ENCODE measurements at places on chromosomes 4 and X. TPM values are rescaled to one million over a fixed set of nuclear protein-coding genes. Genes with fewer than 3 reads are reported as not detected.

DNA sequence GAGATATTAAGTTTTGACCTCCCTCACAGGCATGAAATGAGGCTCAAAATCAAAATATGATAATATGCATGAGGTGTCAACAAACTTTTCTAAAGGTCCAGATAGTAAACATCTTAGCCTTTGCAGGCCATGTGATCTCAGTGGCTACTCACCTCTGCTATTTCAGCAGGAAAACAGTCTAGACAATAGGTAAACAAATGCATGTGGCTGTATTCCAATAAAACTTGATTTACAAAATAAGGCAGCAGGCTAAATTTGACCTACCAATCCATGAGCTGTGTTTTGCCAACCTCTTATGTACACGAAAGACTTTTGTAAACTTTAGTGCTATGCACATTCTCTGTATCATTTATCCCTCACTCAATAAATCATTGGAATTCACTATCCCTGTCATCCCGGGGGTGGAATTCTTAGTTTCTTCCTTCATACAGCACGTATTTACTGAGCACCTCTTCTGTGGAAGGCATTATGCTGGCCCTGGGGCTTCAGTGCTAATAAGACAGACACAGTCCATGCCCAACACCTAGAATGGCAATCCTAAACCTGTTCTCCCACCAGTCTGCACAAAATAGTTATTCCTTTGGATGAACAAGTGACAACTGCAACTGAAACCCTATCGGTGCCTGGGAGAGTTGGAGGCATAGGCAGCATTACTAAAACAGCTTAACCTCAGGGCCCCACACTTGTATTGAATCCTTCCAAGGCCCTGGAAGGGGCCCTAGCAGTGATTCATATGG lies 19.9 kb downstream of the MAGEB17 start:
- no peak overlapping the region for H3K4me3 ChIP-seq
- H3K27me3 ChIP-seq: no peaks in the 10 kb centered on the region
- H3K27ac ChIP-seq: no peak overlapping the region
- no peaks in the 10 kb centered on the region for H3K36me3 ChIP-seq
- DNase-seq: no peak
- no peaks in the 10 kb centered on the region for H3K4me1 ChIP-seq

- no peaks in the 10 kb centered on the region for H3K4me1 ChIP-seq
- no peak overlapping the region for H3K27ac ChIP-seq
- H3K36me3 ChIP-seq: no peaks in the 10 kb centered on the region
- no peak for DNase-seq
Measured at GRCh38 chr4:20109391-20109790, 142.3 kb upstream of the SLIT2 start.

Gene MAGEC2
- not detected for total RNA-seq

GRCh38 chrX:49147282-49147681 lies 15.3 kb upstream of the MAGIX start:
- no peaks in the 10 kb centered on the region for H3K36me3 ChIP-seq
- no peaks in the 10 kb centered on the region for H3K27me3 ChIP-seq
- peaks cover 10% of the 10 kb centered on the region for H3K4me1 ChIP-seq
- no peak overlapping the region for H3K4me3 ChIP-seq
- DNase-seq: no peak
- no peak overlapping the region for H3K27ac ChIP-seq

- H3K4me3 ChIP-seq: no peak overlapping the region
- H3K27me3 ChIP-seq: no peaks in the 10 kb centered on the region
- no peak overlapping the region for H3K27ac ChIP-seq
Measured at GRCh38 chr4:128844931-128845330, 35.4 kb downstream of the JADE1 start.

Gene BMP2K
- total RNA-seq: 45.6 TPM

Gene NAP1L3
- not detected for total RNA-seq

GRCh38 chr4:37594099-37594498 lies 92.1 kb downstream of the RELL1 start:
- no peak for DNase-seq
- peaks cover 39% of the 10 kb centered on the region for H3K4me1 ChIP-seq
- no peaks in the 10 kb centered on the region for H3K36me3 ChIP-seq
- no peak overlapping the region for H3K4me3 ChIP-seq
- H3K27me3 ChIP-seq: no peaks in the 10 kb centered on the region

DNA sequence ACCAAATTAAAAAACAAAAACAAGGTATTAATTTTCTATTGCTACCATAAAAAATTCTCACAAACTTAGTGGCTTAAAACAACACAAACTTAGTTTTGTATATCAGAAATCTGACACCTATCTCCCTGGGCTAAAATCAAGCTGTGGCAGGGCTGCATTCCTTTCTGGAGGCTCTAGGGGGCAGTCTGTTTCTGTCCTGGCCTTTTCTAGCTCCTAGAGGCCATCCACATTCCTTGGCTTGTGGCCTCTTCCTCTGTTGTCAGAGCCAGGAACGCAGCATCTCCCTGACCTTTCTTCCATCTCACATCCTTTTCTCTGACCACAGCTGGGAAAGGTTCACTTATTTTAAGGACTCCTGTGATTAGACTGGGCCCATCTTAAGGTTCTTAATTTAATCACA lies 38.9 kb upstream of the TLR2 start:
- H3K4me1 ChIP-seq: no peaks in the 10 kb centered on the region
- no peaks in the 10 kb centered on the region for H3K27me3 ChIP-seq
- no peak overlapping the region for H3K27ac ChIP-seq

DNA sequence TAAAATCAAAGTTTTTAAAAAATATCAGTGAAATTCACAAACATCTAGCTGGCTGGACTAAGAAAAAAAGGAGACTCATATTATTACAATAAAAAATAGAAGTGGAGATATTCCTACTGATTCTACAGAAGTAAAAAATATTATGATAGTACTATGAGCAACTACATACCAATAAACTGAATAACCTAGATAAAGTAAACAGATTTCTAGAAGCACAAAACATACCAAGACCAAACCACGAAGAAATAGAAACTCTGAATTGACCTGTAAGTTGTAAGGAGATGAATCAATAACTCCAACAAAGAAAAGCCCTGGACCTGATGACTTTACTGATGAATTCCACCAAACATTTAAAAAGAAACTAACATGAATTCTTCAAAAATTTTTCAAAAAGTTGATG lies 867.3 kb downstream of the PCDH18 start:
- H3K4me1 ChIP-seq: no peaks in the 10 kb centered on the region
- no peak overlapping the region for H3K4me3 ChIP-seq
- H3K27ac ChIP-seq: no peak overlapping the region
- DNase-seq: no peak
- no peaks in the 10 kb centered on the region for H3K27me3 ChIP-seq
- H3K36me3 ChIP-seq: no peaks in the 10 kb centered on the region

DNA sequence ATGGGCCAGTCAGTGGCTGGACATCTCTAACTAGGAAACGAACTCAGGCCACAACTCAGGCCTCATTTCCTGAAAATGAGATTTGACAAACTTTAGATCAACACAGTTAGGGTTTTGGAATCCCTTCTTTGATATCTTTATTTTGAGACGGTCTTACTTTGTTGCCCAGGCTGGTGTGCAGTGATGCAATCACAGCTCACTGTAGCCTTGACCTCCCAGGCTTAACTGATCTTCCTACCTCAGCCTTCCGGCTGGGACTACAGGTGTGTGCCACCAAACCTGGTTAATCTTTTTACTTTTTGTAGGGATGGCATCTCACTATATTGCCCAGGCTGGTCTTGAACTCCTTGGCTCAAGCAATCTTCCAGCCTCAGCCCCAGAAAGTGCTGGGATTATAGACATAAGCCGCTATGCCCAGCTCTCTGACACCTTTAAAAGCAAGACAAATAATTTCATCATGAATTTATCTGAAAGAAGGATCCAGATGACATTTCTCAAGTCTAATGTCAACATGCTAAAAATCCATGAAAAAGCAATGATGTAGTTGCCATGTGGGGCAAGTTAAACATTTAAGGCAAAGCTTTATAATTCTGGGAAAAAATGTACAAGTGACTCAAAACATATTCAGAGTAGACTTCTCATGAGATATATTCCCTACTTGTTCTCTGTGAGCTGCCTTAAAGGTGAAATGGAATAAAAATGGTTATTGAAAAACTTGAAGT lies 89.1 kb upstream of the CBR4 start:
- H3K27ac ChIP-seq: no peak overlapping the region
- H3K36me3 ChIP-seq: peaks cover 2% of the 10 kb centered on the region
- no peaks in the 10 kb centered on the region for H3K4me1 ChIP-seq
- no peak overlapping the region for H3K4me3 ChIP-seq

GRCh38 chrX:12657881-12658280 lies 133.3 kb upstream of the PRPS2 start:
- H3K36me3 ChIP-seq: no peaks in the 10 kb centered on the region
- DNase-seq: no peak
- no peak overlapping the region for H3K27ac ChIP-seq
- H3K4me1 ChIP-seq: no peaks in the 10 kb centered on the region

Gene IL2RG
- 5.1 TPM for total RNA-seq

Gene SMIM9
- not detected for total RNA-seq

Gene MEPE
- not detected for total RNA-seq

DNA sequence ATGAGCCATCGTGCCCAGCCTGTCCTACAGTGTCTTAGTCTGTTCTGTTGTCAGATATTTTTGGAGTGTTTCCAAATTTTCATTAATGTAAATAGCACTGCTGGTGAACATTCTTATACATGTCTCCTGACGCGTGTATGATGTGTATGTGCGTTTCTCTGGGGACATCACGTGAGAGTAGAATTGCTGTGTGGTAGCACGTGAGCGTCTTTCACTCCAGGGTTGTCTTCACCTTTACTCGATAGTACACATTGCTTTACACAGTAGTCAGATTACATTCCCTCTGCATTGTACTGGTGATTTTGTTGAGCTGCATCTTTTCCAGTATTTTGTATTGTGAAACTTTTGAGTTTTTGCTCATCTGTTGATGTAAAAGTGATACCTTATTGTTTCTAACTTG lies 60.0 kb downstream of the ARHGAP10 start:
- no peaks in the 10 kb centered on the region for H3K36me3 ChIP-seq
- DNase-seq: no peak
- no peak overlapping the region for H3K4me3 ChIP-seq

DNA sequence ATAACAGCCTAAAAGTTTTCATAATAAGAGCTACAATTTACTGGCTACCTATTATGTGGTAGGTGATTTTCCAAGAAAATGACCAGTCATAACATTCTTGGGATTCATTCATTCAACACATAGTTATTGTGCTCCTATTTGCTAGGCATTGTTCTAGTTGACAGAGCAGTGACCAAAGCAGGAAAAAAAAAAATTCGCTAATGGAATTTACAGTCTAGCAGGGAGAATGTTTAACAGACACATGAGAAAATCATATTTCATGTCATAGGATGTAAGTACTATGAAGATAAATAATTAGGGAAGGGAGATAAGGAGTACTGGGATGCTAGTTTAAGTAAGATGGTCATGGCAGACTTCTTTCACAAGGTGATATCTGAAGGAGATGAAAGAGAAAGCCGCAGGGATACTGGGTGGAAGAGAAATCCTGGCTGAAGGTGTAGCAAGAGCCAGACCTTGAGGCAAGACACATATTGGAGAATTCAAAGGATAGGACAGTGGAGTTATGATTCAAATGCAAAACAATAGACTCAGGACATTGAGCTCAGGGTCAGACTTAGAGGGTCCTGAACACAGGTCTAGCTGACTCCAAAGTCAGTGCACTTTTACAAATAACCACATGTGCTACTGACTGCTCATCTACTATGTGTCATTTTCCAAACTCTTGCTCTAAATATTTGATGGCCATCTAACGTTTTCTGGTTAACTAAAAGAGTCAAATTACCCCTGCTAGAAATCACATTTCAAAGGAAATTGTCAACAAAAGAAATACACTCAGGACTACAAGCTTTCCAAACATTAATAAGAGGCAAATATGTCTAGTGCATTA lies 20.4 kb downstream of the SPCS3 start:
- H3K4me1 ChIP-seq: no peaks in the 10 kb centered on the region
- no peaks in the 10 kb centered on the region for H3K36me3 ChIP-seq
- no peak overlapping the region for H3K4me3 ChIP-seq
- H3K27ac ChIP-seq: no peak overlapping the region
- no peak for DNase-seq

DNA sequence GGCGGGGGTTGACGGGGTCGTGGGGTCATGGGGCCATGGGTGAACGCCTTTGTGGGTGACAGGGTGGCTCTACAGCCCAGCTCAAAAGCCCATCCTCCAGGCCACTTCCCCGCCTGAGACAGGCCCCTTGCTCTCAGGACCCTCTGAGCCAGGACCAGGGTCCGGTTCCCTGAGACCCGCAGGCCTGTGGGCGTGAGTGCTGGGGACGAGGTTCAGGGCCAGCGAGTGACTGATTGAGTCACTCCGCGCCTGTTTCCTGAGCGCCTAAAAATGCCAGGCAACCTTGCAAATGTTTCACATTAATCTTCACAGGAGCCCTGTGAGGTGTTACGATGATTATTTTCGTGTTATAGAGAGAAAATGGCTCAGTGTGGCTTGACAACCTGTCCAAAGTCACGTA lies 97.8 kb downstream of the ZNF674 start:
- H3K27me3 ChIP-seq: no peaks in the 10 kb centered on the region
- peak overlapping the region; percentile 90 for H3K27ac ChIP-seq
- H3K4me3 ChIP-seq: peak overlapping the region; percentile 81
- no peaks in the 10 kb centered on the region for H3K36me3 ChIP-seq

DNA sequence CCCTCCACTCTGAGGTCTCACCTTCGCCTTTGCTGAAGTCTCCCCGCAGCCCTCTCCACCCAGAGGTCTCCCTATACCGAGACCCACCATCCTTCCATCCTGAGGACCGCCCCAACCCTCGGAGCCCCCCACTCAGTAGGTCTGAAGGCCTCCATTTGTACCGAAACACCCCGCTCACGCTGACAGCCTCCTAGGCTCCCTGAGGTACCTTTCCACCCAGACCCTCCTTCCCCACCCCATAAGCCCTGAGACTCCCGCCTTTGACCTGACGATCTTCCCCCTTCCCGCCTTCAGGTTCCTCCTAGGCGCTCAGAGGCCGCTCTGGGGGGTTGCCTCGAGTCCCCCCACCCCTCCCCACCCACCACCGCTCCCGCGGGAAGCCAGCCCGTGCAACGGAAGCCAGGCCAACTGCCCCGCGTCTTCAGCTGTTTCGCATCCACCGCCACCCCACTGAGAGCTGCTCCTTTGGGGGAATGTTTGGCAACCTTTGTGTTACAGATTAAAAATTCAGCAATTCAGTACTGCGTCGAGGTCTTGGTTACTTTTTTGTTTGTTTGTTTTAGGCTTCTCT lies 5.0 kb downstream of the SOD3 start:
- H3K4me1 ChIP-seq: peaks cover 6% of the 10 kb centered on the region
- DNase-seq: no peak
- no peak overlapping the region for H3K4me3 ChIP-seq
- no peaks in the 10 kb centered on the region for H3K36me3 ChIP-seq
- H3K27ac ChIP-seq: no peak overlapping the region

Gene TSPYL2
- total RNA-seq: 30.9 TPM
